Stimulated activated CD4-positive, alpha-beta T cell treated with anti-CD3 and anti-CD28 coated beads, Interleukin-2, amount 100 ng/mL, for 48 hours (primary cell): ENCODE measurements at places on chromosomes 6 and 20.

GRCh38 chr20:3660262-3661059 is 2.7 kb downstream of the GFRA4 start:
- DNase-seq: no peak

DNA sequence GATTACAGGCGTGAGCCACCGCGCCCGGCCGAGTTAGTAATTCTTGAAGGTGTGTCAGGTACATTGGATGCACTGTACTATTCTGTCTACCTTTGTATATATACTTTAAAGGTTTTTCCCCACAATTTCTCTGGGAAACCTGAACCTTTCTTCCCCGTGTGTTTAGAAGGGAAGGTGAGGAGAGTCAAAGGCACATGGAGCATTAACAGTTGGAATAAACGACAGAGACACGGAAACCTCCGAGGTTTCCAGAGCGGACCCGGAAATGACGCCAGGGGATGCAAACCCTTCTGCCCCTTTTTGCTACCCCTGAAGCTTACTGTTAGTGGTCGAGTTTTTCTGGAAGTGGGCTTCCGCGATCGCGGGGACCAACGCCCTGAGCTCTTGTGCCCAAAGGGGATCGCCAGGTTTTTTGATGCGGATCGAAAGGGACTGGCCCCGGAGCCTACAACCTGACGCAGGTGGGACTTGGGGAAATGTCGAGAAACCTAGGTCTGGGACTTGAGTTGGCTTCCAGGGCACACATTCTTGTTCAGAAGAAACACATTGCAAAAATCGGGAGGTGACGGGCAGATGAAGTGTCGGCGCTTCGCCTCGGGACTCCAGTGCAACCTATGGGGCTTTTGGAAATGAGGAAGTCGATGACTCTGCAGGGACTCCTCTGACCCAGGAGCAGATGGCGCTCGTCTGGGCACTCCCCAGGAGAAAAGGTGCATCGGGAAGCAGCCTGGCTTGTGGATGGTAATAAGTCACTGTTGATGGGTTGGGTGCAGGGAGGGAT is 218.2 kb downstream of the OR2B2 start:
- DNase-seq: no peak

DNA sequence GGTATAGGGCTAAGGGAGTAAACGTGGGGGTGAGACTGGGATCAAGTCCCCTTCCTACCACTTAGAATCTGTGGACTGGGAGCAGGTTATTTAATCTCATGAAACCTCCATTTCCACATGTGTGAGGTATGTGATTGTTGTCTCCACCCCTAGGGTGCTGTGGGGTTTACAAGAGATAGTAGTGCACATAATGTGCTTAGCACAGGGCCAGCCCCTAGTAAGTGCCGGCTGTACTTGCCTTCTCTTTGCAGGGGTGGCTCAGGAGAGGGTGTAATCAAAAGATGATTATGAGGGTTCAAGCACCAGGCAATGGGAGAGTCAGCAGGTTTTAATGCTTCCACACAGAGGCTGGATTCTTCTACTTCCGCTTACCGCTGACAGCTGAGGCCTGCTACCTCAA is 6.9 kb downstream of the NT5E start:
- no peak for DNase-seq

- no peak for DNase-seq
Measured at GRCh38 chr20:9829835-9830234, 9.0 kb downstream of the PAK5 start.

GRCh38 chr6:33834401-33835392 is 30.9 kb upstream of the MLN start:
- no peak for DNase-seq

- DNase-seq: no peak
Measured at GRCh38 chr6:89667872-89668556, 29.5 kb upstream of the LYRM2 start.

- DNase-seq: no peak
Measured at GRCh38 chr6:34370361-34370760, 22.1 kb downstream of the NUDT3 start.

DNA sequence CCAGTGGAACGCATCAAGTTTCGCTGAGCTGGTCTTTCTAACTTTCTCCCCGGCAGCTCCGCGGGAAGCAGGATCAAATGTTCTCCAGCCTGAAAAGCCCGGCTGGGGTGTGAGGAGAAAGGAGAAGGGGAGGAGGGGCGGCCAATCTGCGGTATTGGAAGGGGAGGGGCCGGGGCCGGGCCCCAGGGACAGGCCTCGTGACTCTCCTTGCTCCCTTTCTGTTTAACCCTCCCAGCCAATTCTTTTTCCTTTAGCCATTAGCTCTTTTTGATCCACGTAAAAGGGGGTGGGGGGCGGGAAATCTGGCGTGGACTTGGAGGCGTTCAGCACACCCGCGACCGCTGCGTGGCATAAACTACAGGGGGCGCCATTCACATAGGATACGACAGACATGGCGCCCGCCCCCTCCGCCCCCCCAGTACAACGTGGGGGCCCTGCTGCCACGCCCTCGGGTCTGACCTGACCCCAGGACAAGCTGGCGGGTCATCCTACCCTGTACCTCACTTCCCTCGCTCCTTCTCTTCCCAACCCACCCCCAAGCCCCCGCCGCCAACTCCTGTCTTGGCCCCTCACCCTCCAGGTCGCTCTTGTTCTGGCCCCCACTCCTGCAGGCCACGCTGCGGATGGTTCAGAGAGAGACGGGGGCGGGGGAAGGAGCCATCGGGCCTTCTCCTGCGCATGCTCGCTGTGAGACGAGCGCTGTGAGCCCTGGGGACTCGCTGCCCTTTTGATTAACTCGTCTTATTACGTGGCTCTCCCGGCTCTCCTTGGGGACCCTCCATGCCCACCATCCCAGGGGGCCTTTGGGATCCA is 7.8 kb upstream of the MDGA1 start:
- DNase-seq: peak; percentile 49

GRCh38 chr20:23917024-23917725 is 37.6 kb upstream of the CST5 start:
- DNase-seq: no peak

- no peak for DNase-seq
Measured at GRCh38 chr6:63806573-63806913, 170.9 kb downstream of the PHF3 start.

- no peak for DNase-seq
Measured at GRCh38 chr6:38847497-38847896, 132.4 kb downstream of the DNAH8 start.

DNA sequence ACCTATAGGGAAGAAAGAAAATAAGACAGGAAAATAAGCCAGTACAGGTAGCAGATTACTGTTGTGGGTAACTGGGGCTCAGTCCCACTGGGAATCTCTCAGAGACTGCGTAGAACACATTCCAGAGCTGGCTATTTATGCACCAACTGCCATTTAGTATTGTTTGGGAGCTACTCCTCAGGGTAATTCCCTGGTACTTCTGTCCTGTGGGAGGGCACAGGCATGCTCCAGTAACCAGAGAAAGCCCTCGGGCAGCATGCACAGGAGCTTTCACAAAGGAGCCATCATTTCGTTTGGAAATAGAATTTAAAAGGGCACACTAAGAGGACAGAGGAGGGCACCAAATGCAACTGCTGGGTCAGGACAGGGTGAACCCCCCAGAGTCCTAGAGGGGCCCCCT is 148.0 kb upstream of the LRFN2 start:
- no peak for DNase-seq

DNA sequence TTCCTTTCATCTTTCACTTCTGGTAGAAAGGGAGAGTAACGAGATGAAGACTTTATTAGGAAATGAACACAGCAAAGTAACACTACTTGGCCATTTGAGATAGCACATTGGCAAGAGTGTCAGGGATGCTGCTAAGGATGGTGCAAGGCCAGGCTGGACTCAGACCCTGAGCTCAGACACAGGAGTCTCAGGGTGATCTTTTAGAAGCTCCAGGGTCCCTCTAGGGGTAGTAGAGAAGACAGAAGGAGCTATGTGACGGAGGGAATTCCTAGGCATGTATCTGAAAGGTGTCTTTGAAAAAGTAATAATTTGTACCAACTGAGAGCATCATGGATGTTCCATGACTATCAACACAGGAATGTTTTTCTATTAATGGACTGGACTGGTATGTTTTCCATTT is 436.5 kb downstream of the DHX35 start:
- no peak for DNase-seq

DNA sequence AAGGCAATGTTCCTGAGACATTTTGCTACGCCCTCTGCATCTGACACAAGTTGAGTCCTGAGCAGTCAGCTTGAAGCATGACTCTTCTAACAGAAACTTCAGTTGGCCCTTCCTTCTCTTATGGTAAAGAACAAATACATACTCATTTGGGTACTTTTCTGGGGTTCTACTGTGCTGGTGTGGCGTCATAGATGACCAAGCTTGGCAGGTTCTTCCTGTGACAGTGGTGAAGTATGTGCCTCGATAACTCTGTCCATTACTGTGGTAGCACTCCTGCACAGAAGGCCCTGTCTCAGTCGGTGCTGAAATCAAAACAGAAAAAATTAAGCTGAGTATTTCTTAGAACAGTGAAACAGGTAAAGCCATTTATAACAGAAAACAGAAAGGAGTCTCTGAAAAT is 152.5 kb downstream of the SLC22A3 start:
- DNase-seq: no peak

DNA sequence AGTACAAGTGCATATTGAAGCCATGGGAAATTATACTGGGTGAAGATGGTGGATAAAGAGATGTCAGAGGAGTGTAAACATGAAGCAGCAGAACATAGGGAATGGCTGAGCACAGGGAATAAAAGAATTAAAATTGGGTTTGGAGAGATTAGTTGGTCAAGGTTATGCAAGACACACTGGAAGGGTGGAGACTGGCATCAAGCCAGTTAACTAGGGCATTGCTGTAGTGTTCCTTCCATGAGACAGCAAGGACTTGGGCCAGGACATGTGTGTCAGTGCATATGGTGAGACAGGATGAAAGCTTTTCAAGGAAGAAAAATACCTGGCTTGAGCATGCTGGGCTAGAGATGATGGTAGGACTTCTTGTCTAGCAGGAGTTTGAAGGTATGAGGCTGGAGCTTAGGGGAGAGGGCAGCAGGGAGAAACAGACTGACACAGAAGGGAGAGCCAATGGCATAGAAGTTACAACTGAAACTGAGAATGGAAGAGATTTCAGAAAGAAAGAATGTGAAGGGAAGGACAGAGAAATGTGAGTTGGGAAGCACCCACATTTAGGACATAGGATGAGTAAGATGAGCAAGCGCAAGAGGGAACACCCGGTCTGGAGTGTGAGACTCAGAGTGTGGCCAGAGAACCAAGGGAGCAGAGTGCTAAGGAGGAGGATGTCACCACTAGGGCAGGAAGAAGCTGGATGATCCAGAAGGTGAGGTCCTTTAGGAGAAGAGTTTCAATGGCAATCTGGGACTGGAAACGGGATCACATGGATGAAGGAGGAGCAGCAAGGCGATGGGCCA is 14.5 kb upstream of the TMEM170B start:
- no peak for DNase-seq

GRCh38 chr6:150710236-150710635 is 110.6 kb downstream of the PLEKHG1 start:
- no peak for DNase-seq

GRCh38 chr6:131164506-131164905 is 29.2 kb downstream of the AKAP7 start:
- no peak for DNase-seq

DNA sequence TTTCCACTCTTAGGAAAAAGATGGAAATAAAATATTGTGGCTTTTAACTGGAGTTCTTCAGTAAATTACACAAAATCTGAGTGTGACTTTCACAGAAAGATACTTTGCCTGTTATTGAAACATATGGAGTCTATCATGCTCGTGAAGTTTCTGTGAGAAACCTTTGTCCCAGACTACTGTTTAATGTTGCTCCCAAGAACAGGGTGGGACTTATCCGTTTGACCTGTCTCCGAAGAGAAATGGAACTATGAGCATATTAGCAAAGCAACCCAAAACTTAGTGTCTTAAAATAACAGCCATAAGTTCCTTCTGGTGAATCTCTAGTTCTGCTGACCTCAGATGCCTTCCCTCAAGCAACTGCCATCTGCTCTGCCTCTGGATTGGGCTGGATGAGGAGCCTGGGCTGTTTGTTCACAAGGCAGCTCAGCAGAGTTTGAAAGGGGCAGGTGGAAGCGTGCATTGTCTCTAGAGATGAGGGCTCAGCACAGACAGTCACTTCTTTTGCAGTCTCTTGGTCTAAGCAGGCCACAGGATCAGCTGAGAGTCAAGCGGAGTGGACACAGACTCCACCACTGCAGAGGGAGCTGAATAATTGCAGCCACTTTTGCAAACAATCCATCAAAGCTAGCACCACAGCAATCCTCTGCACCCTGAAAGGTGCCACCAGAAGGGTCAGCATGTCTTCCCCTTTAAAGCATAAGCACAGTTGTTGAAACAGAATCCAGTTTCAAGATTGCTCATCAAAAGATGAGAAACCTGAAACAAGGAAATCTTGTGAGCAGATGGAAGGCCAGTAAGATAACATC is 52.8 kb downstream of the MYB start:
- DNase-seq: no peak

DNA sequence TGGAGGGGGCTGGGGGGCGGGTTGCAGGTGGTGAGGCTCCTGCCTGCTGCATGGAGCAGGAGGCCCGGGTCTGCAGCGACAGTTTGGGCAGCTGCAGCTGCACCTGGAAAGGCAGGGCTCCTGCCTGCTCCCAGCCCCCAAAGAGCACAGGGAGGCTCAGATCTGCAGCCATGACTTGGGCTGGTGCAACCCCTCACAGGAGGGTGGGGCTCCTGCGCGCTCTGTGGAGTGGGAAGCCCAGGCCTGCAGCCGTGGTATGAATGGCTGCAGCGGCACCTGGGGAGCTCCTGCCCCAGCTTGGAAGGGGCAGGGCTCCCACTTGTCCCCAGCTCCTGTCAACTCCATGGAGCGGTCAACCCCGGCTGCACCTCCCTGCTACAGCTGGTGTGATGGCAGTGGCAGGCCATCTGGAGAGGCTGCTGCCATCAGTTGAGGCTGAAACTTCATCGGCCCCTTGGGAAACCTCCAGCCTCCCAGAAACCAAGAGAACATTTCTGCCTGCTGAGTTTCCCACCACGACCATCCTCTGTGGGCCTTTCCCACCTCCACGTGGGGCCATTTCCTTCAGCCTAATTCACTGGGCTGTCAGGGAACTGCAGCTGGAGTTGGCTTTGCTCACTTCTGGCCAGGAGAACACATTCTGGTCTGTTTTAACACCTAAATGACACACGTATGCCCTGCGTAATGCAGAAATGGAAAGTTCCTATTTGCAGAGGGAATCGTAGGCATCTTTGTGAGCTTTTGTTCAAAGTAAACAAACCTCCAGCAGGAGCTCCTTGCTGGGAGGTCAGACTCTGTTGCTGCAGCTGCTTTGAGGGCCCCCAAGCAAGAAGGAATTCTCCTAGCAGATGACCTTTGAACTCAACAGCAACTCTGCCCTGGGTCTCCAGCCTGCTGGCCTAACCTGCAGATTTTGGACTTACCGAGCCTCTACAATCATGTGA is 429.0 kb downstream of the PREX1 start:
- DNase-seq: no peak

- no peak for DNase-seq
Measured at GRCh38 chr6:28215425-28215824, 9.7 kb upstream of the ZSCAN9 start.

- DNase-seq: no peak
Measured at GRCh38 chr6:158660333-158660754, 10.5 kb downstream of the SYTL3 start.

- peak; percentile 23 for DNase-seq
Measured at GRCh38 chr6:144285798-144286502, 815 bp downstream of the UTRN start.
